ENCODE measurements at places on chromosomes 7 and 10.

DNA sequence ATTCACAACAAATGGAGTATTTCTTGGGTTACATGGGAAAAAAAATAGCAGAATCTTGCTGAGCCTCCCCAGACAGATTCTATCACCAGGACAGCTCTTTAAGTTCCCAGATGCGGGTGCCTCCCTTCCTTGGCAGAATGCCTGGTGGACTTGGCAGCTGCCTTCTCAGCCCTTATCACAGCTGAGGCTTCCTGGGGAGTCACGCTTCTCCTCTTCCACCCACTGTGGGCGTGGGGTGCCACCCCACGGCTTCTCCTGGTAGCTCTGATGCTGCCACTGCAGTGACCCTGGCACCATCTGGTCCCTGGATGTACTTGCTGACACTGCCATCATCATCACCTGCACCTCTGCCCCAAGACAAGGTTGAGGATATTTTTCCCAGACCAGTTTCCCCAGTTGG is 16.2 kb upstream of the NME8 start:
- peak; percentile 36 for DNase-seq

DNA sequence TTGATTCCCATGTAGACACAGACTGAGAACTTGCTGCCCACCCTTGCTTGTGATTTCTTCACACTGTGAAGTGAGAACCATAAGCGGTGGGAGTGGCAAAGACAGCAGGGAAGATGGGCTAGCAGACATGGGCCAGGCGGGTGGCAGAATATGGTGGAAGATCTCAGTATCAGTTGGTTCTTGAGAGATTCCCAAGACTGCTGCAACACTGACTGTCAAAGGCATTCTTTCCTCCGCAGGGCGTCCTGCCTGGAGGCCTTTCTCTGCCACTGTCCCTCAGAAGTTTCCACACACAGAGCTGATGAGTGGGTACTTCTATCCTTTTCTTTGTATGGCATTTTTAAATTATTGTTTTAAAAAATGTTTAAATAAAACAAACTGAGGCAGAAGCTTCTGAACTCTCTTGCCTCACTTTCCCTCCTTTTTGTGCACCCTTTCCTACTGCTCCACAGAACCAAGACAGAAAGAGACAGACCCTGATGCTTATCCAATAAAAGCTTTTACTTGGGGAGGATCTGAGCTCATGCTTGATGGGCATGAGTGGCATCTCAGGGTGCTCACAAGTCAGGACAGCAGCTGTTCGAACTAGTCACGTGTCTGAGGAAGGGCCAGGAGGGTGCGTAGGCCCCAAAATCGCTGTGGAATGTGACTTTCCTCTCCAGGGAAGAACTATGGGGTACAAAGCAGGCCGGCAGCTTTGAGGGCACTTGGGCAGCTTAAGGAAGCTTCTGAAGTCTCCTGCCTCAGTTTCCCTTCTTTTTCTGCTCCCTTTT is 104.7 kb upstream of the PCGF5 start:
- DNase-seq, result no peak

DNA sequence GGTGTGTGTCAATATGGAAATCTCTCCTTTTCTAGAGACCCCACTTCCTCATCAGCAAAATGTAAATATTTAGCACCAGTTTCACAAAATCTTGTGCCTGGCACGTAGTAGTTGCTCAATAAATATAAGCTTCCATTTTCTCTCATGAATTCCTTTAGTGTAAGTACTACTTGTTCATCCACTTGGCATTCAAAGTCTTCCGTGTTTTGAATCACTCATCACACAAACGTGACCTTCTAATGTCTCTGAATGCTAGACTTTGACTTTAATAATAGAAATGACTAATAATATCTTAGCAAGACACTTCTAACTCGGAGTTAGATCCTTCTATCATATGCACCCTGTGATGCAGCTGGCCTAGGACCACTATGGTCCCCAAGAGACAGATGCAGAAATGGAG is 168.7 kb upstream of the ZNF32 start:
- DNase-seq, result no peak

DNA sequence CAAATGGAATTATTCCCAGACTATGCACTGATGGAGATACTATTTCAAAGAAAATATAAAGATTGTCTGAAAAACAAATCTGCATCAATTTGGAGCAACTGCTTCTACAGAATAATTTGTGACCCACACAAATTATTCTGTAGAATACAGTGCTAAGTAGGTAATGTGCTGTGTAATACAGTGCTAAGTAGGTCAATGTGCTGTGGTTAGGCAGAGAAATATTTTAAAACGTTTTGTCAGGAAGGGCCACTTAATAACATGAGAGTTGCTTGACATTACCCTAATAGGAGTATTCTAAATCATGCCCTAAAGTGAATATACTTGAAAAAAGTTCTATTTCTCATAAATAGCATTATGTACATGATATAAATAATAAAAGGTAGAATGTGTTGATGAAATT is 116.5 kb upstream of the KCND2 start:
- DNase-seq, result no peak

DNA sequence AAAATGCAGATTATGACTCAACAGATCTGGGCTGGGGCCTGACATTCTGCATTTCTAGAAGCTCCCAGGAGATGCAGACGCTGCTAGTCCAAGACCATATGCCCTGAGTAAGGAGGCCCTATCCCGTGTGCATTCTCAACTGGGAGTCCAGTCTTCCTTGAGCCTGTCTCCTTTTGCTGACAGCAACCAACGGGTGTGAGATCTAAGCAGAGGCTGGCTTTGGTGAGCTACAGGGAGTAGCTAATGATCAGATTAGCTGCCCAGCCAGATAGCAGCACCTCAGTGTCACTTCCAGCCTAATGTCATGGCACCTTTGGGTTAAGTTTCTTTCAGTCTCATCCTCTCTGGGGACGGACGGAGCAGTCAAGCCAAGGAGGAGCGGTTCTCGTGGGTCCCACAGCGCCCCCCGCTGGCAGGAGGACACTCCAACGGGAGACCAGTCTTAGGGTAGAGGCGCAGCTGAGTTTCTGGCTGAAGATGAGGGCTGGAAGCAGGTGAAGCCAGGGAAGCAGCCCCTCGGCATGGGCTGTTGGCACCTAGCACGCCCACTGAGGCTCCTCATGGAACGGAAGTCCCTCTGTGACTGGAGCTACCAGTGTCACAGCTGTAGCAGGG is 154.0 kb downstream of the CCDC3 start:
- DNase-seq, result no peak

DNA sequence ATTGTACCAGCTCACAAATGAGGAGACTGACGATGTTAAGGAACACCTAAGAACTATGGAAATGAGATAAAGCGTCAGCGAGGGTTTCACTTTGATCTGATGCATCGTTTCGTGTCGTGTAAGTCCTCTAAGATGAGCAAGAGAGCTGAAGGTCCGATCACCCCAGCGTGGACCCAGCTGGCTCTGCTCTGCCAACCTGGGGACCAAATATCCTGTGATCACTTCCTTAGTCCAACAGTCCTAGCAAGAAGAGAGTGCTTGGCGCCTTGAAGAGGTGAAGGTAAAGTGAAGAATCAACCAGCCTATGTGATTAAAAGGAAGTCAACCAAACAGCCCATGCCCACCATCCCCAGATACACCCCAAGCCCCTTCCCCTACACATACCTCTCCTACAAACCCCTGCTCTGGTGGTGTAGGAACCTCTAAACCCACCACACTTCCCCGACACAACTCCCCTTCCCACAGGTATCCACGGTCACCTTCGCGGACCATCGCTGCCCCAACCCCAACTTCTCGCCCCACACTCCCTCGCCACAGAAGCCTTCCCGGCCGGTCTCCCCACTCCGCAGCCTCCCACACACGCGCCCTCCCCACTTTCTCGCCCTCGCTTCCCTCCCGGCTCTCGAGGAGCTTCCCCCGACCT is 722 bp downstream of the UPF2 start:
- DNase-seq, result peak; percentile 28

DNA sequence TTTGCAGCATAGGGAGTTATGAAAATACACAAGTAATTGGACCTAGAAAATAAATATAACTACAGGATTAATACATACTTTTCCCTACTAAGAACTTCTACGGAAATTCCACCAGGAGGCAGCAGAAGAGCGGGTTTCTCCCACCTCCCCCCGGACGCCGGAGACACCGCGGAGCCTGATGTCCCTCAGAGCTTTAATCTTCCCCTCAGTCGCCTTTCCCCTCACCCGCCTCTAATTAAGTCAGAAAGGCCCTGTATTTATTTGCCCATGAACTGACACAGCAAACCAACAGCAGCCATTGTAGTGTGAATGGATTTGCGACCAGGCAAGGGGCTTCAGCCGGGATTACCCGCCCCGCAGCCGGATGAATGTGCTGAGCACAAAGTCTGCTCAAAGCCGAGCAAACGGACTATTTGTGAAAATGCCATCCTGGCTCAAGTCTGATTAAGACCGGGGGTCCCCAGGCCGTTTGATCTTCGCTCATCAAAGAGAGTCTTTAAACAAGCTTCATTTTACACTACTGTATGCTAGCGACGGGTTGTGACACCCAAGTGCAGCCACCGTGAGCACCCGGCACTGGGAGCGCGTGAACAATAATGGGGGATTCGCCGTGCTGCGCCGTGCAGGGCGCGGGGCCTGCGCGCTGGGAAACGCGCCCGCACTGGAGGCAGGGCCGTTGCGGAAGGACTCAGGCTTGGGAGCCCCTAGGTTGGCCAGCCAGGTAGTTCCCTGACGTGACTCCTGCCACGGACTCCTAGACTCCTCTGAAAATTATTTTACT is 5.6 kb upstream of the DKK1 start:
- DNase-seq, result peak; percentile 57

DNA sequence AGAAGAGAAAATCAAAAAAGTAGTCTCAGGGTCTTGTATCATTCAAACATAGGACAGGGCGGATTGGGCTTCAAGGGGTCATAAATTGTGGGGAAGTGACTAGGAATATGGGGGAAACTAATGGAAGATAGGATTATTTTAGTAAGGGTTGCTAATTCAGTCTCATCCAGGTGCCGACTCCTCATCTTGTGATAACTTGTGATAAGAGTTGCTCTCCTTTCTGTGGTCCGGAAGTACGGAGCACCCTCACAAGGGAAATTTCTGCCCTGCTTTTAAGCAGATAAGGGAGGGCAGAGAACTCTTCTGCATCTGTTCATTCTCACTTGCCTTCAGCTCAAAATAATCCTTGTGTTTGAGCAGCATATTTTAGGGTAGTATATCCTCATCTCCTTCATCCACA is 436.4 kb upstream of the LRGUK start:
- DNase-seq, result no peak

- DNase-seq, result no peak
These were observed 320.2 kb downstream of the AHR start for GRCh38 chr7:17618652-17618974.

DNA sequence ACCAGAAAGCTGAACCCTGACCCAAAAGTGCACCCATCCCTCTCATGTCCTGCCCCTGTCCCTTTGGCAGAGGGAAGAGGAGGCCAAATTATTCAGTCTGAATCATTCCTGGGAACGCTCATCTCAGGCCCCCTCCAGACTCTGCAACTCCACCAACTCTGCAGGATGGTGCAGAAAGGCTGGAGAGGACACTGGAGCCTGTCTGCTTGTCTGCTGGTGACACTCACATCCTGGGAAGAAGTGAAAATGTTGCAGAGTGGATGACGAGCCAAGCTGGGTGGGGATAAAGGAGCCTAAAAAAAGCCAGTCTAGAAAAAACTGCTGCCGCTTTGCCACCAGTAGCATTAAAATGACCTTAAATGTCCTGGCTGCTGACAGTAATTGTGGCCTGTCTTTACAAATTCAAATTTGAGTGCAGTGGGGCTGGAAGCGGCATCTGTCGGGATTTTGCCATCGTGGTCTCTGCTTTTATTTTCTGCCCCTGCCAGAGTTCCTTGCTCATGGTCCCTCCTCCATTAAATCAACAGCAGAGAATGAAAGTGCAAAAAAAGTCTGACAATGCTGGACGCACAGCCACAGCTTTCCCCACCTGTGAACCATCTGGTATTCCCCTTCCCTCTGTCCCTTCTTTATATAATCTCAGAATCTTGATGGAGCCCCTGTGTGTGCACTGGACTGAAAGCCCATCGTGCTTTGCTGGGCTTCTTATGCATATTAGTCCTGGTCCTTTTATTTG is 63.9 kb downstream of the STK17A start:
- peak; percentile 29 for DNase-seq

GRCh38 chr10:127014671-127015070 is 109.4 kb downstream of the DOCK1 start:
- DNase-seq, result no peak

- DNase-seq, result no peak
These were observed 147.1 kb downstream of the PHF14 start for GRCh38 chr7:11120675-11121220.

DNA sequence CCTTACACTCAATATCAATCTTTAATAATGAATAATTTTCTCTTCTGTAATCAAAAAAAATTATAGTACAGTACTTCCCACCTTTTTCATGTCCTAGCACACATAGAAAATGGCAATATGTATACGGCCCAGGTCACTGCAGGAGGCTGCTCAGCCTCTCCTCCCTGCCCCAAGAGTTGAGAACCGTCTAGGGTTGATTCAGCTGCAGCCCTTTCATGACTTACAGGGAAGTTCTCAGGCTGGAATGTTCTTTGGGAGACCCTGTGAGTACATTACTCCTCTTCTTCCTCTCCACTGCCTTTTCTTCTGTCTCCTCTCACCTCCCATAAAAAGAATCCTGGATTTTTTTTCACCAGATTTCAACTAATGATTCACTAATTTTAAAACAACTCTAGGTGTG is 180.0 kb downstream of the HDAC9 start:
- no peak for DNase-seq

DNA sequence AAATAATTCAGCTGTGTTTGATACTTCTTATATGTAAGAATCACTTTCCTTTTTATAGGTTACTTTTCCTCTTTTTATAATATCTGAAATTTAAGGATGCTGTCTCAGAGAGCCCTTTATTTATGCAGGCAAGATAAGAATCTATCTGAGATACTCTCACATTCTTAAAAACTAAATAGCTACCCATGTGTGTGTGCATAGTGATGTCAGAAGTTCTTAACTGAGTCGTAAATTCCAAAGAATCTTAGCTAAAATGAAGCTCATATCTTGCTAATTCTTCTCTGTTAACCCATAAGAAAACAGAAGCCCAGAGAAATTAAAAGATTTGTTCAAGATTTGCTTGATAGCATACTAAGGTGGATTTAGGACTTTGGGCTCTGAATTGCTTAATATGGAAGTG is 118.5 kb downstream of the PCDH15 start:
- DNase-seq, result no peak

GRCh38 chr7:135718794-135719437 is 9.1 kb downstream of the SLC13A4 start:
- DNase-seq, result no peak

GRCh38 chr7:74289659-74290552 is 699 bp downstream of the CLIP2 start:
- DNase-seq, result no peak

DNA sequence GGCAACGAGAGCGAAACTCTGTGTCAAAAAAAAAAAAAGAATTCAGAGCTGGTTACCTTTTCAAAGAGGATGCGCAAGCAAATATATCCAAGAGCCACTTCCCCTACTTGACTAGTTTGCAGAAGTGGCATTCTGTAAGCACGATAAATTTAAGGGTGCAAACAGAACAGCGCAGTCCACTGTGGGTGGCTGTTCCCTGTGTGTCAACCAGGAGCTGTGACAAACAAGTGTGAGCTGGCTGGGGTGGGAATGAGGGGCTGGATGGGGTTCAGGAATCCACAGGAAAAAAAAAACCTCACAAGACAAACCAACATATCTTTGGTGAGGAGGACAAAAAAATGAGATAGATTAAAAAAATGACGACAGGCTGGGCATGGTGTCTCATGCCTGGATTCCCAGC is 15.9 kb downstream of the GUSB start:
- DNase-seq, result no peak

Measured in GM10248 (cell line).